B cell (primary cell): ENCODE measurements at places on chromosomes 1 and 21. TPM values are rescaled to one million over a fixed set of nuclear protein-coding genes. Genes with fewer than 3 reads are reported as not detected.

ALG6 gene
- 31.4 and 35.0 TPM in 2 replicates for total RNA-seq

S100A2 gene
- total RNA-seq, result not detected in 2 replicates

OR2T33 gene
- not detected in 2 replicates for total RNA-seq

- no peak for DNase-seq
Observed at GRCh38 chr1:154739654-154740053, 130.4 kb downstream of the KCNN3 start.

- peak; percentile 19 for DNase-seq
Observed at GRCh38 chr1:212951126-212951946, 995 bp downstream of the VASH2 start.

- DNase-seq, result peak; percentile 30
Observed at GRCh38 chr1:229155472-229155871, 115.4 kb upstream of the RAB4A start.

- no peak for DNase-seq
Observed at GRCh38 chr21:43712268-43712942, 6.5 kb upstream of the PDXK start.

GRCh38 chr1:218330043-218330623 lies 15.0 kb upstream of the TGFB2 start:
- peak; percentile 61 for DNase-seq
